Activated T-helper 1 cell treated with anti-CD3 and anti-CD28 coated beads, Interleukin-12 subunit alpha, Interleukin-12 subunit beta, Interleukin-2, Interleukin-4 antibody, amounts not matched to agents 30 ng/mL and 10 ng/mL and 1 ng/mL, durations not matched to agents 14 hours and 24 hours and 36 hours (primary cell): ENCODE measurements at places on chromosomes 4 and X. TPM values are rescaled to one million over a fixed set of nuclear protein-coding genes. Genes with fewer than 3 reads are reported as not detected.
A peak's percentile ranks its signal among the peaks of the same experiment; 100 is the strongest.

- DNase-seq, result no peak
- peaks cover 1% of the 10 kb centered on the region for H3K27me3 ChIP-seq
- no peak overlapping the region for H3K27ac ChIP-seq
- no peaks in the 10 kb centered on the region for H3K36me3 ChIP-seq
Measured at GRCh38 chrX:40262157-40263013, 164.6 kb upstream of the BCOR start.

- peaks cover 21% of the 10 kb centered on the region for H3K36me3 ChIP-seq
- H3K4me1 ChIP-seq, result peaks cover 42% of the 10 kb centered on the region
- peak overlapping the region; percentile 13 for H3K27ac ChIP-seq
- H3K27me3 ChIP-seq, result no peaks in the 10 kb centered on the region
Measured at GRCh38 chr4:2850966-2851798, 7.5 kb downstream of the ADD1 start.

The UCP1 gene
- total RNA-seq, result not detected in 2 replicates

The ZNF157 gene
- total RNA-seq, result 0.34 and 0.49 TPM in 2 replicates
